ENCODE measurements at places on chromosomes 6 and 20. TPM values are rescaled to one million over a fixed set of nuclear protein-coding genes. Genes with fewer than 3 reads are reported as not detected.

The NCOA6 gene
- total RNA-seq = 3.1 TPM

GRCh38 chr20:2210646-2211552 lies 84.9 kb upstream of the TGM3 start:
- no peaks in the 10 kb centered on the region for H3K4me1 ChIP-seq
- no peak overlapping the region for H3K27ac ChIP-seq
- H3K27me3 ChIP-seq = no peaks in the 10 kb centered on the region
- DNase-seq = no peak
- H3K4me3 ChIP-seq = no peak overlapping the region

DNA sequence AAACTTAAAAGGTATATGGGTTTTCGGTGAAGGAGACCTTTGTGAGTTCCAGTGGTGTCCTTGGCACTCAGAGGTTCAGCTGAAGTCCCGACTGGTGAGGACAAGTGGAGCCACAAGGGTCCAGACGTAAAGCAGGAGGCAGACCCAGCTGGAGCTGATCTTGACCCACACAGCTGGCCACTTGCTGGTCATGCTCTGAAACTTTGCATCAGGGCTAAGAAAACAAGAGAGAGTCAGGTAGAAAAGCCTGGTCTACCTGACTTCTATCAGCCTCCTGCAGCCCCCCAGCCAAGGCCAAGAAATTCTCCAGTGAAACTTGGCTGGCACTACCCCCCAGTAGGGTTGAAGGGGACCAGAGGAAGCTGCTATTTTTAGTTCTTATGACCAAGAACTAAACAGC lies 21.6 kb downstream of the SERINC3 start:
- H3K27ac ChIP-seq = no peak overlapping the region
- H3K4me1 ChIP-seq = no peaks in the 10 kb centered on the region
- no peak for DNase-seq
- H3K27me3 ChIP-seq = no peaks in the 10 kb centered on the region
- no peaks in the 10 kb centered on the region for H3K36me3 ChIP-seq

DNA sequence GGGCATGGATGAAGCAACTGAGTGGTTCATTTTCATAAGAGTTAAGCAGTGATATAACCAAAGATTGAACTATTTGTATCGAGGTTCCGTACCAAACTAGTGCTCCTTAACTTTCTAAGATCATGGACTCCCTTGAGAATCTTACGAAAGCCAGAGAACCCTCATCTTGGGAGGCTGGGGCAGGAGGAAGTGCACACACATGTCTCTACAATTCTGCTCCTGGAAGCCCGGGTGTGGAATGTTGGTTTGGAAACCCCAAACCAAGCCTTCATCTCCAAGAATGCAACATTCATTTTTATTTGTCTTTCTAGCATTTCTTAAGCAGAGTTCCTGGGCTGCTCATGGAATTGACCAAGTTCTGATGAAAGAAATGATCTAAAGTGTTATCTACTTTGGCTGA lies 250.5 kb upstream of the PRND start:
- H3K27ac ChIP-seq = no peak overlapping the region
- no peaks in the 10 kb centered on the region for H3K36me3 ChIP-seq
- H3K27me3 ChIP-seq = no peaks in the 10 kb centered on the region
- H3K4me1 ChIP-seq = no peaks in the 10 kb centered on the region
- H3K4me3 ChIP-seq = no peak overlapping the region

DNA sequence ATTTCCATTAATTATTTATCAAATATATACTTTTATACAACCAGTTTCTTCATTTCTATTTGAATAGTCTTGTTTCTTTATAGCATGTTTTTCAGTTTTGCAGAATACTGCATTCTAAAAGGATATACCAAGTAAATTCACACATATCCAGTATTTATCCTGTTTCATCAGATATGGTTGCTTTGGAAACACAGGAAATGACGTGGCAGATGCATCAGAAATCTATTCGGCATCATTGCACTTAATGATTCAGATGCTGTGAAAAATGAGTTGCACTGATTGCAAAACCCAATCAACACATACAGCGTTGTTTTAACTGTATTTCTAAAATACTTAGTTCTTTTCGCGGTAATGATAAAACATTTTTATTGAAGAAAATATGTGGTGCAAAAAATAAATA lies 594.9 kb downstream of the CDH26 start:
- H3K4me3 ChIP-seq = no peak overlapping the region
- H3K4me1 ChIP-seq = no peaks in the 10 kb centered on the region
- no peaks in the 10 kb centered on the region for H3K36me3 ChIP-seq
- DNase-seq = no peak

GRCh38 chr20:62527781-62528180 lies 52.0 kb upstream of the GATA5 start:
- no peaks in the 10 kb centered on the region for H3K4me1 ChIP-seq
- no peaks in the 10 kb centered on the region for H3K36me3 ChIP-seq
- no peaks in the 10 kb centered on the region for H3K27me3 ChIP-seq

- H3K4me1 ChIP-seq = no peaks in the 10 kb centered on the region
- peak overlapping the region; percentile 62 for H3K27ac ChIP-seq
- no peaks in the 10 kb centered on the region for H3K27me3 ChIP-seq
- no peak overlapping the region for H3K4me3 ChIP-seq
Observed at GRCh38 chr6:111709615-111710398, 104.1 kb upstream of the TRAF3IP2 start.

Data from uterus (tissue), 4 donors.